ENCODE measurements at places on chromosomes 1 and 21.
A peak's percentile ranks its signal among the peaks of the same experiment; 100 is the strongest.

DNA sequence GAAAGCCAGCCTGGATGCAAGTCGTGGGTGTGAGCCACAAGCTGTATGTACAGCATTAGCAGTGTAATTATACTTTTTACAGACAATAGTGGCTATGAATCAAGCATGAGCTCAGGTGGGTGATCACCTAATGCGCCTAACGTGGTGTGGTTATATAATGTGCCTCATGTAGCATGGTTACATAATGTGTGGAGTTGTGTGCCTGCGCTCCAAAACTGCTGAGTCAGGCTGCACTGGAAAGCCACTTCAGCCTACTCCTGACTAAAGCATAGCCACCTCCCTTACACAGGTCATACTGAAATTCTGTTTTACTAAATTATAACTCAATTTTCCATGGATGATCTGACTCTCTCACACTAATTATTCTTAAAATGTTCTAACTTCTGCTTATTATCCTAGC, 69.8 kb downstream of the KCNT2 start:
- DNase-seq = no peak

DNA sequence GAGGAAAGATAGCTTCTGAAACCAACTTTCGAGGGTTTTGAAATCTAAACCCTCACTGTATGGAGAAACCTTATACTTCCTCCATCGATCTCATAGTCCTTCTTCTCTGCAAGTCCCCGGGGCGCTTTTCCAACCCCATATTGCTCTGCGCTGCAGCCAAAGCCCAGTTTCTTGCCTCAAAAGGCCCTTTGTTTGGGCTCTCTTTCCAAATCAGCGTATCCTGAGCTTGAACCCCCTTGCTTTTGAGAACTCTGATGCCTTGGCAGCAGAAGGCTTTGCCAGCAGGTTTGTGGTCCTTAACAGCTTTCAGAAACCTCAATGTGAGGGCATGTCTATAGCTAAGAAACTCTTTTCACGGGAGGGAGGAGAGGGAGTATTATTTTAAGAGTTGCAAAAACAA, 21.6 kb downstream of the PLPP3 start:
- no peak for DNase-seq

GRCh38 chr21:41886328-41886727, 7.2 kb upstream of the PRDM15 start:
- DNase-seq = no peak

DNA sequence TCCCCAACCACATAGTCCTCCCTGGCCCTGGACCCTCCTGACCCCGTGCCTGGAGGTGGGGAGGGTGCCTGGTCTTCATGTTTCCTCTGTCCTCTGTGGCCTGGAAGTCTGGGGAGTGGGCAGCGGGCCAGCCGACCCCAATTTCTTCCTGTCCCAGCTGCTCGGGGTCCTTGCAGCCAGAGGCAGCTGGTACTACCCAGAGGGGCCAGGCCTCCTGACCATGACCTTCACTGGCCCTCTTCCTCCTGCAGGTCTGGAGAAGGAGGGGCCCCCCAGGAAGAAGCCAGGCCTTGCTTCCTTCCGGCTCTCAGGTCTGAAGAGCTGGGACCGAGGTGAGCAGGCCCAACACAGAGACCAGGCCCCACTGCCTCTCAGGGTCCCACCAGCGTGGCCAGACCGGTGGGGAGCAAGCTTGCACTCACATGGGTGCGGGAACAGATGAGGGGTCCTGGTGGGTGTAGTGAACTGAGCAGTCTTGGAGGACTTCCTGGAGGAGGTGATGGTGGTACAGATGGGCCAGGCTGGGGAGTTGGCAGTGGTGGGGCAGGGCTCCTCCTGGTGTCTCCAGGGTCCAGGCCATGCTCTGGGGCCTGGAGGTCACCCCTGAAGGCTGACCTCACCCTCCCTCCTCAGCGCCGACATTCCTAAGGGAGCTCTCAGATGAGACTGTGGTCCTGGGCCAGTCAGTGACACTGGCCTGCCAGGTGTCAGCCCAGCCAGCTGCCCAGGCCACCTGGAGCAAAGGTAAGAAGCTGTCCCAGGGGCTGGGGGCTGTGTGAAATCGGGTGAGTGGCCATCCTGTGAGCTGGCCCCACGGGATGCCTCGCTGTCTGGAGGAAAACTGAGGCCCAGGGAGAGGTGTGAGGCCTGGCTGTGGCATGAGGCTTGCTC, 32.7 kb downstream of the TRIM11 start:
- no peak for DNase-seq

DNA sequence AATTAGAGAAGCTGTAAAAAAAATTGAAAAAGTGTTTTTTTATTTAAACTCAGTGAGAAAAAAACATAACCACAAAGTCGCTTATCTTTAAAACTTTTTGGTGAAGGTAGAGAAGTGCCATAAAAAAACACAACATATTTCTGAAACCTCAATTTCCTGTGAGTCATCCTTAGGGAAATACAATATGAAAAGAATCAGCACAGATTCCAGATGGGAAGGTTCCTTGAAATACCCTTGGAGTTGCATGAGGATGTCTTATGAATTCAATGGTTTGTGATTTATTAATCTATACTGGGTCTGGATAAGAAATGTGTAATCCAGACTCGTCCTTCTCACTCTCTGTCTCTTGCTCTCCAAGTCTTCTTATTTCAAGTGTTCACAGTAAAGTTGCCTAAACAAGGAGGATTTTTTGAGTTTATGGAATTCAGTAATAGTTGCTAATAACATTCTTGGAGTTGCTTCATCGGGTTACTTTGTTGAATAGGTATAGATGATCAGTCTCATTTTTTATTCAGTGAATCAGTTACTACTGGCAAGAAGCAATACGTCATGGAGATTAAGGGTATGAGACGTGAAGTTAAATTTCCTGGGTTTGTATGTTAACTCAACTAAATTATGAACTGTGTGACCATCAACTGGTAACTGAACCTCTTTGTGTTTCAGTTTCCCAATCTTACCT, 191.4 kb downstream of the KCNK2 start:
- no peak for DNase-seq

DNA sequence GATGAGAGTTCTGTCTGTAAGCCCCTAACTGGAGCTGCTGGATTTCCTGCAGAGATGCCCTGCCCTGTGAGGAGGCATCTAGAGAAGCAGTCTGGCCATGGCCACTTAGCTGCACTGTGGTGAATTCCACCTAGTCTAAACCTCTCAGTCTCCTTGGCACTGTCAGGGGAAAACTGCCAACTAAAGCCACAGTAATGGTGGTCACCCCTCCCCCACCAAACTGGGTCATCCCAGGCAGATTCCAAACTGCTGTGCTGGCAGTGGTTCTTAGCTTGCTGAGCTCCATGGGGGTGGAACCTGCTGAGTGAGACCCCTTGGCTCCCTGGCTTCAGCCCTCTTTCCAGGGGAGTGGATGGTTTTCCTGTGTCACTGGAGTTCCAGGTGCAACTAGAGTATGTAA, 740.6 kb downstream of the RWDD3 start:
- no peak for DNase-seq

DNA sequence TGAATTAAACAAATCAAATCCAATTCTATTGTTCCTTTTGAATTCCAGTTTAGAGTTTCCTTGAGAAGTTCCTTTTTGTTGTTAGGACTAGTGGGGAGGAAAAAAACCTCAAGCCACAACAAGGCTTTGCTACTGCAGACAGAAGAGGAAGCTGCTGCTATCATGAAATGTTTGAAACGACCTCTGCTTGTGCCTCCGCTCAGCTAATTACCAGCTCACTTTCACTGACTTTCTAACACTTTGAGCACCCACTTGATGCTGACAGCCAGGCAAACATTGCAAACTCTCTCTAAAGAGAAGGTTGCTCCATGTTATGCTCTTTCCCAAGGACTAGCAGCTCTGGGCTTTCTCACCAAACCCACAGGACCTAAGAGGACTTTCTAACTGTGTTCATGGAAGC, 203.9 kb upstream of the PROX1 start:
- DNase-seq = no peak

GRCh38 chr1:171468120-171468750, 17.1 kb upstream of the PRRC2C start:
- DNase-seq = no peak

DNA sequence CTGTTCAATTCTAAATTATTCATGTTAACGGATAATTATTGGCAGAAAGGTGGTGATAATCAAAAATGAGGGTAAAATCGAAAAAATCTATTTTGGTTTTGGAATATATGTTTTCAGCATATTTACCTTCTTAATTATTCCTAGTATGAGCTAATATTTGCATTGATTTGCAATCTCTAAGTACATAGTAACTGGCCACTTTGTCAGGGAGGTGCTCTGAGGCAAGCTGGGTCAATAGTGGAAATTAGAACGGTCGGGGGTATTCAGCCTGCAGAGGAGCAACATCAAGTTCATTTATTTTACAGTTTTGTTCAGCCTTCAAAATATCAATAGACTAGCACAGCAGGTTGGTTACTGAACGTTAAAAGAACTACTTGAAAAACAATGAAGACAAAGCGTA, 1.8 kb downstream of the OTUD7B start:
- no peak for DNase-seq

DNA sequence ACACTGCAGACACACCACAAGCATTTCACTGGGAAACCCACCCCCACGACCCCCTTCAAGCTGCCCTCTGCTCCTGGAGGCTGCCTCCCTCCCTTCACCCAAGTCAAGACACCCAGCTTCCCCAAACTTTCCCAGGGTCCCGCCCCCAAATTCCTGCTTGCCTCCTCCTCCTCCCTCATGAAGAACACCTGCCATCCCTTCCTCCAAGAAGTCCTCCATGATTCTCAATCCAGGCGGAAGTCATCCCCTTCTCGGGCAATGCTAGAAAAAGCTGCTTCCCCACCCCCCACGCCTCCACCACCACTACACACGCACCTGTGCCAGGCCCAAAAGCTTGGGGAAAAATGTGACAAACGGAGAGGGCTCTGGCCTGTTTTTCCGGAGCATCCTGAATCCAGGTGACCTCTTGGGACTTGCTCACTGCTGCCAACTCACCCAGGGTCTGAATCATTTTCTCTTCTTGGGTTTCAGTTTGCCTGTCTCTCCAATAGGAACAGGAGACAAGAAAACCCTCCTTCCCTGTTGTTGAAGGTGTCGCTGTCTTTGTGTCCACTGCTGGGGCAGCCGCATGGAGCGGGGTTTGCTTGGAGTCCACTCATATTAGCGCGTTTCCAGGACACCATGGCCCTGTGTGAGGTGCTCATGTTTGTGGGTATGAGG, 101.0 kb upstream of the CASZ1 start:
- DNase-seq = no peak

DNA sequence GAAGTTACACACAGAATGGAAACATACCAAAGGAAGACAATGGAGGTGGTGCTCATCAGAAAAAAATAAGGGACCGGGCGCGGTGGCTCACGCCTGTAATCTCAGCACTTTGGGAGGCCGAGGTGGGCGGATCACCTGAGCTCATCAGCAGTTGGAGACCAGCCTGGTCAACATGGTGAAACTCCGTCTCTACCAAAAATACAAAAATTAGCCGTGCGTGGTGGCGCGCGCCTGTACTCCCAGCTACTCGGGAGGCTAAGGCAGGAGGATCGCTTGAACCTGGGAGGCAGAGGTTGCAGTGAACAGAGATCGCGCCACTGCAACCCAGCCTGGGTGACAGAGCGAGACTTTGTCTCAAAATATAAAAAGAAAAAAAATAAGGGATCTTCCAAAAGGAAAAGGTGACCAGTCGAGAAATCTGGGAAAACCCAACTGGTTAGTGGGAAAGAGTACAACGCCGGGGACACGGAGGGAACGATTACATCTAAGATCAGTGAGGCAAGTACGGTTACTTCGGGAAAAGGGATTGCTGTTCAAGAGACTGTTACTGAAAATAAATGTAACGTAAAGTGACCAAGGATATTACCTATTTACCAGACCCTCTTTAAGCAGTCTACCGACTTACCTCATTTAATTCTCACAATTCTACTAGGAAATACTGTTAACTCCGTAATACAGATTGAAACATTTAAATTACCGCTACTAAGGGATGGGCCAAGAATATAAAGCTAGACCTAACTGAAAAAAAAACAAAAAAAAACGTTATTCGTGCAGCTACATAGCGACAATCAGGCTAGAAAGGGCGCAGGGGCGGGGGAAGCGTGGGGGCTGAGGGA, 822 bp downstream of the CCT3 start:
- DNase-seq = peak; percentile 17

DNA sequence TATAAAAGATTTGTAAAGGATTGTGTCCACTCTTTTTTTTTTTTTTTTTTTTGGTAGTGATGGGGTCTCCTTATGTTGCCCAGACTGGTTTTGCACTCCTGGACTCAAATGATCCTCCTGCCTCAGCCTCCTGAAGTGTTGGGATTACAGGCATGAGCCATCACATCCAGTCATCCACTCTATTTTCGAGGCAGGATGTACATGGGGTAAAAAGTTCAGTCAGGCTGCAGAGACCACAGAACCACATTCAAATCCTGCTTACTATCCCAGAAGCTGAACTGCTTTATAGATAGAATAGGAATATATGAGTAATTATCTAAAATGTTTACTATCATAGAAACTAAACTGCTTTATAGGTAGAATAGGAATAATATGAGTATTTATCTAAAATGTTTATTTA, 26.0 kb upstream of the KCNK2 start:
- no peak for DNase-seq

- no peak for DNase-seq
These were observed 153.3 kb downstream of the ZP4 start for GRCh38 chr1:237737448-237737847.

DNA sequence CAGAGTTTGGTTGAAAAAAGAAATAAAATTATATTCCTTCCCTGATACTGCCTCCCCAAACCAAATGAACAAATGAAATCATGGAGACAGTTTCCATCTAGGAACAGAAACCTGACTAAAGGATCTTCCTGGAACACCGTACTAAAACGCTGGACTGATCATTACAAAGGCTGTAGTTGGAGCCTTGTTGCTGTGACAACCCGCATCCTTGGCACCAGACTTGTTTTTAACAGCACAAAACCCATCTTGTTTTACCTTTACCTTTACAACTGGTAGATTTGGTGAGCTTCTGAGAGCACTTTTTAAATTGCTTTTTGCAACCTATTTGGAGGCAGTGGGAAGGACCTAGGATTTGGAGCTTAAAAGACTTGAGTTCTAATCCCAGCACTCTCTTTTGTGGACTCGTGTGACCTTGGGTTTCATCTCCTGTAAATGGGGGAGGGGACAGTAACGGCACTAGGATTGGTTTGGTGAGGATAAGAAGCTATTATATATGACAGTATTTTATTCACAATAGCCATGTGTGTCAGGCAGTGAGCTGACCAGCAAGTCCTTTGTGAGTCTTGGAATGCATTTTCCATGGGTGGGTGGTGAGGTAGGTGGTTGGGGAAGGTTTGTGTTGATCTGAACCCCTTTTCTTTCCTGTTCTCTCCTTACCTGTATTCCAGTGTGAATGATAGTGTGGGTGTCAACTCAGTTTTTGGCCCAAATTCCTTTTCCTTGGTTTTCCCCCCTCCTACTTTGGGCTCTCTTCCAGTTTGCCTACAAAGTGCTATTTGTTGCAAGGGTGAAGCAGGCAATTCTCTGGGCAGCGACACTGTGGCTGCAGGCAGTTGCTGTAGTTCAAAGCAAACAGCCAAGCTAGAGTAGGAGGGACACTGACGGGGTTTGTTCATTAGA, 12.6 kb downstream of the LRRC8D start:
- DNase-seq = no peak

DNA sequence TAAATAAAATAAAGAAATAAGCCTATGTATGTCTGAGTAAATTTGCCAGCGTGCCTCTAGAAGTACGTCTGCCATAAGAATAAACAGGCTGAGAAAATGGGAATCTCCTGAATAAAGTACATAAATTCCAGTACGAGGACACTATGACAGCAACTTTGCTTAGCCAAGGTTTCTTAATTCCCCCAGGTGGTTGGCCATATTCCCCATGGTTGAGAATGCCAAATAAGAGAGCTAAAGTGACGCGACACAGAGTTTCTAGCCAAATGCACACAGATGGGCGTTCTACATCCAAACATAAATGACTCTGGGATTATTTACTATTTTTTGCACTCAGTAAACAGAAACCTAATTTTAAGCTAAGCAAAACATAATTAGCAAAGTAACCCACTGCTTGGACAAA, 19.5 kb downstream of the KCNH1 start:
- DNase-seq = no peak

All from activated CD4-positive, alpha-beta T cell treated with anti-CD3 and anti-CD28 coated beads for 36 hours (primary cell).